ENCODE measurements at places on chromosomes 2 and 18.

GRCh38 chr2:186848873-186849578 lies at the start of gene ZSWIM2:
TSS of gene ZSWIM2 (minus strand) at chr2:186849170. CDS start at chr2:186849130, 40 bp downstream.
- DNase-seq = no peak

DNA sequence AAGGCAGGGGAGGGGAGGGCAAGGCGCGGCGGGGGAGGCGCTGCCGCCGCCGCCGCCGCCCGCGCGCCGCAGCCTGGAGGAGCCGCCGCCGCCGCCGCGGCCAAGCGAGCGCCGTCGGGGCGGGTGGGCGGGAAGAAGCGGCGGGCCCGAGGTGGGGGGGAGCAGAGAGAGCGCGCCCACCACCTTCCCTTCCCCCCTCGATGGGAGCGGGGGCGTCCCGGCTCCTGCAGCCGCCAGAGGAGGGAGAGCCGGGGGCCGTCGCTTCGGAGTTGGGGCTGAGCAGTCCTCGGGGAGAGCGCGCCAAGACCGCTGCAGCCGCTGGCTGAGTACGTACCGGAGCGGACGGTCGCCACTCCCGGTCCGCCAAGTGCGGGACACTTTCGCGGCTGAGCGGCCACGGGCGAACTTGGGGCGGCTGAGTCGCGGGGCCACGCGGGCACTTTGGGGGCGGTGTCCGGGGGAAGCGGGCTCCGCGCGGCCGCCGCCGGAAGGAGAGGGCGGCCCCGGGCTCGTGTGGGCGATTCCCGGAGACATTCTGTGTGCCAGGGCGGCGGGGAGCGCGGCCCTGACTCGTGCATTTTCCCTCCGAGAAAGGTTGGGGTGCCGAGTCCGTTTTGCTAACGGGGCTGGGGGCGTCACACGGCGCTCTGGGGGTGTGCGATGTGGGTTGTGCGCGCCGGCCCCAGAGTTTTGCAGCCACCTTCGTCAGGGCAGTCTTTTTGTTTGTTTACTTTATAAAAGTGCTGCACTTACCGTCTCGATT lies at the start of gene NAB1:
TSS of gene NAB1 (plus strand) at position 49 of the 763 bp plus-strand sequence. CDS start 10,094 bp downstream, outside the sequence.
- peak; percentile 50 for DNase-seq

- no peak for DNase-seq
Observed at GRCh38 chr18:80198994-80199748, 48.1 kb downstream of the PARD6G start.

- DNase-seq = no peak
Observed at GRCh38 chr2:86396291-86396785, 44.8 kb upstream of the KDM3A start.

DNA sequence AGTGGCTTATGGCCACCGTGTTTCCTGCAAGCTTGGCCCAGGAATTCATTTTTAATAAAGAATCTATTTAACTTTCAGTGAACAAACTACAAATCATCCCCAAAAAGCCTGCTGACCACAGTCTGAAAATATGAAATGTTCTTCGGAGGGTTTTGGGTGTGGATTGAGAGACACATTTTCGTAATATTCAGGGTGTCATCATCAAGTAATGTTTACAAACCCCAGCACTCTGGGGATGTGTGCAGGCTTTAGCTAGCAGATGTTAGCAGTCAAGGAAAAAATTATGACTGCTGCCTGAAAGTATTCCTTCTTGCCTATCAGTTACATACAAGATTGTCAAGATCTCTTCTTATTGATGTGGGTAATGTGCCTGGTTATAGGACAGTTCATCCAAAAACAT lies 143.9 kb upstream of the FN1 start:
- DNase-seq = no peak

GRCh38 chr2:240124651-240125030 lies 11.5 kb downstream of the COPS9 start:
- DNase-seq = no peak

- DNase-seq = no peak
Observed at GRCh38 chr2:67445652-67446268, 48.6 kb downstream of the ETAA1 start.

GRCh38 chr18:49768051-49768391 lies 45.3 kb downstream of the ACAA2 start:
- DNase-seq = no peak

All from activated T-helper 1 cell treated with Interleukin-2 at 50 U/mL for 16 hours (primary cell).